ENCODE measurements at places on chromosomes 13 and 19. TPM values are rescaled to one million over a fixed set of nuclear protein-coding genes. Genes with fewer than 3 reads are reported as not detected.

GRCh38 chr19:7544626-7545025 lies 9.1 kb downstream of the PNPLA6 start:
- no peak for DNase-seq

DNA sequence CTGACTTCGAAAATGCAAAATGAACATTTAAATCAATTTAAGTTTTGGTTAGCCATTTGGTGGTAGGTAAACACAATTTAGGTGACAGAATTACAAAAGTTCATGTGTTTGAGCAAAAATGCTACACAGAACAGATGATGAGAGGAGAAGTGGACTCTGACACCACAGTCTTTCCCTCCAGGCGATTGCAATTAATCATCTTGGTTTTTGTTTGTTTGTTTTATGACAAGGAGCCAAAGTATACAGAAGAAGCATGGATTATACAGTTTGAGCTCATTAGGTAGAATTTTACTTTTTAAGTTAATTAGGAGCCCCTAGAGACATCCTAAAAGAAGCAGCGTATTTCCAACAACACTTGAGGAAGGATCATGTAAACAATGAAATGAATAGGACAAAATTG lies 49.3 kb upstream of the FREM2 start:
- DNase-seq: no peak

GRCh38 chr19:34408411-34408810 lies 4.2 kb downstream of the PDCD2L start:
- DNase-seq: no peak

- DNase-seq: no peak
Measured at GRCh38 chr13:101289764-101290163, 126.5 kb downstream of the NALCN start.

PDE4C gene
- 0.65 TPM for total RNA-seq

NDUFB7 gene
- 90.7 TPM for total RNA-seq

ZNF440 gene
- 17.5 TPM for total RNA-seq
